ENCODE measurements at places on chromosomes 1 and 21. TPM values are rescaled to one million over a fixed set of nuclear protein-coding genes. Genes with fewer than 3 reads are reported as not detected.

- H3K27me3 ChIP-seq, result no peaks in the 10 kb centered on the region
- no peaks in the 10 kb centered on the region for H3K36me3 ChIP-seq
- peaks cover 27% of the 10 kb centered on the region for H3K4me1 ChIP-seq
These were observed 707.8 kb downstream of the USP25 start for GRCh38 chr21:16437586-16437985.

GRCh38 chr1:156500793-156501506 lies 375 bp upstream of the MEF2D start:
- no peaks in the 10 kb centered on the region for H3K36me3 ChIP-seq
- peak; percentile 97 for DNase-seq
- H3K4me3 ChIP-seq, result peak overlapping the region; percentile 89
- peak overlapping the region; percentile 99 for H3K27ac ChIP-seq
- H3K4me1 ChIP-seq, result peaks cover 79% of the 10 kb centered on the region

CLDN8 gene
- total RNA-seq, result not detected

- DNase-seq, result no peak
- H3K27ac ChIP-seq, result no peak overlapping the region
- H3K27me3 ChIP-seq, result no peaks in the 10 kb centered on the region
- no peak overlapping the region for H3K4me3 ChIP-seq
These were observed 423.9 kb upstream of the ADGRL4 start for GRCh38 chr1:79430437-79430836.

DNA sequence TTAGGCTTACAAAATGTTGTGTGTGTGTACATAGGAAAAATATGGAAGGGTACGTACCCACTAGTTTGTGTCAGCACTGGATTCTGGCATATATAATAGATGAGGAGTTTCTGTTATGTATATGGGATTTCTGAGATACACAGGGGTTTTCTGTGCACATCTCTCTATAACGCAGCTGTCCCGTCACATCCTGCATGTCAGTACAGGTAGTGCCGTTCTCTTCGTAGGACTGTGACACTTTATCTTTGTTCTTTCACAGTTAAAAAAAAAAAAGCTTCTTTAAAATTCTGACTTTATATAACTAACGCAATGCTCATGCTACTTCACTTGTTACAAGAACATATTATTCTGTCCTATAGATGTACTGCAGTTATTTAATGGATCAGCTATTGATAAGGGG lies 42.9 kb downstream of the ADARB1 start:
- peaks cover 23% of the 10 kb centered on the region for H3K36me3 ChIP-seq
- peaks cover 9% of the 10 kb centered on the region for H3K4me1 ChIP-seq
- no peaks in the 10 kb centered on the region for H3K27me3 ChIP-seq
- no peak overlapping the region for H3K27ac ChIP-seq
- no peak overlapping the region for H3K4me3 ChIP-seq

Measured in chondrocyte (in vitro differentiated cells).